Upper lobe of right lung (tissue), 1 donor: ENCODE measurements at places on chromosomes 3 and 15. TPM values are rescaled to one million over a fixed set of nuclear protein-coding genes. Genes with fewer than 3 reads are reported as not detected.

DNA sequence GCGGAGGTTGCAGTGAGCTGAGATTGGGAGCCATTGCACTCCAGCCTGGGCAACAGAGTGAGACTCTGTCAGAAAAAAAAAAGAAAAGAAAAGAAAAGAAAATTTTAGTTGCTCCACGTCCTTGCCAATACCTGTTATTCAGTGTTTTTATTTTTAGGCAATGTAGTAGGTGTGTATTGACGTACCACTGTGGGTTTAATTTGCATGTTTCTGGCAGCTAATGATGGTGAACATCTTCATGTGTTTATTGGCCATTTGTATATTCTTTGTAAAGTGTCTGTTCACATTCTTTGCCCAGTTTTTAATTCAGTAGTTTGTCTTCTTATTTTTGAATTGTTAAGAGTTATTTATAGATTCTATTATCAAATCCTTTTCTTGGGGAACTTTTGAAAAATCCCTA lies 38.1 kb upstream of the GCSAM start:
- H3K4me3 ChIP-seq: no peak overlapping the region
- no peaks in the 10 kb centered on the region for H3K4me1 ChIP-seq
- H3K27ac ChIP-seq: no peak overlapping the region
- no peaks in the 10 kb centered on the region for H3K27me3 ChIP-seq
- H3K36me3 ChIP-seq: no peaks in the 10 kb centered on the region

DNA sequence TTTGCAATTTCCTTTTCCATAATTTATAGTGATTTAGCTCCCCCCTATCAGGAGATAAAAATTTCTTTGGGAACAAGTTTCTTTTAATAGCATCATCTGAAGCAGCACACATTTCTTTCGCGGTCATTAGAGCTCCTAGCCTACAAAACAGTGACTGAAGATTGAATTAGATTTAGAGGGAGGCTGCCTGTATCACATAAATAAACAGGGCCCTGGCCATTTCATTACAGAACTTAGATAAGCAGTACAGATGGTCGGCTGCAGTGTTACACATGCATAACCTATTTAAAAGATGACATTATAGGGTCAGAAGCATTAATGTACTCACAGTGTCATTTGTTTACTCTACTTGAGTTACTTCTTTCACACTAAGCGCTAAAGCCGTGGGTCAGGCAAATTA lies 81.4 kb upstream of the SLC25A26 start:
- no peaks in the 10 kb centered on the region for H3K27me3 ChIP-seq
- H3K4me3 ChIP-seq: no peak overlapping the region
- no peak for DNase-seq
- H3K36me3 ChIP-seq: no peaks in the 10 kb centered on the region

DNA sequence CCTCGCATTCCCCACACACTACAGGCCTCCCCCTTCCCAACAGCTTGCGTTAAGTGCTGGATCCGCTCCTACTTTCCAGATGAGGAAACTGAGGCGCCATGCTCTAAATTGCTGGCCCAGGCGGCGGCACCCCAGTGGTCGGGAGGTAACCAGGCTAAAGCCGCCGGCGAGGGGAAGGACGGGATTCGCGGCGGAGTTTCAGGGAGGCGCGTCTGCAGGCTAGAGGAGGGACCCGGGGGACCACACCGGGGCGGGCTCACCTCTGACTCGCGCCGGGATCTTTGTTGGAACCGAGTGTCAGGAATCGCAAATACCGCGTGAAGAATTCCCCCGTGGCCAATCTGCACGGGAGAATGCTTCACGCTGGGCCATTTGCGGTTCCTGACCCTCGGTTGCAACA lies 24.6 kb upstream of the PTPN23 start:
- H3K4me1 ChIP-seq: no peaks in the 10 kb centered on the region
- peak; percentile 60 for DNase-seq
- H3K27me3 ChIP-seq: no peaks in the 10 kb centered on the region
- H3K27ac ChIP-seq: no peak overlapping the region
- no peaks in the 10 kb centered on the region for H3K36me3 ChIP-seq

- H3K27ac ChIP-seq: peak overlapping the region; percentile 11
- no peaks in the 10 kb centered on the region for H3K36me3 ChIP-seq
- H3K4me3 ChIP-seq: no peak overlapping the region
- no peaks in the 10 kb centered on the region for H3K4me1 ChIP-seq
Observed at GRCh38 chr3:9994086-9994844, 7.6 kb upstream of the EMC3 start.

The CPN2 gene
- total RNA-seq: not detected

DNA sequence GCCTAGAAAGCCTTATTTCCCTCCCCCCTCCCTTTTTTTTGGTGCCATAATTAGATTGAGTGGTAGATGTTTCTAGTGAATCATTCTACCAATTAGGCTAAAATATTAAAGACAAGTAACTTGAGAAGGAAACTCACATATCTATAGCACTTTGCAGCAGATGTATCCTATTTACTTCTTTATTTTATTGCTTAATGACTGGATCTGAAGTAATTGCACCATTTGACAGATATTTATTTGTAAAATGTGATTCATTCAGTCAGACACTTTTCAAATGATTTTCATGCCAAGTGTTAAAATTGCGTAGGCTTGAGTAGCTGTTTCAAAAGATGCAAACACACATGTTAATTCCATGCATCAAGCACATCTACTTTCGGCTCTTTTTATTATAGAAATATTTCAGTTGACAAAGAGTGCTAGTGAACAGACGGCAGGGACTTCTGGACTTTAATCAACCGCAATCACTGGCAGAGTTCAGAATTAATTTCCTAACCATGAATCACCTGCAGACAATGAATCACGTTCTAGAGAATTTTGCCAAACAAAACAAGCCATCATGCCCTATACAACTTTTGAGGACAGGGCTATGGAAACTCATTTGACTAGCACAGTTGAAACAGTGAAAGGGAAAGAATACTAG lies 636.8 kb downstream of the MECOM start:
- no peaks in the 10 kb centered on the region for H3K27me3 ChIP-seq
- no peak overlapping the region for H3K4me3 ChIP-seq
- H3K4me1 ChIP-seq: no peaks in the 10 kb centered on the region
- H3K27ac ChIP-seq: no peak overlapping the region
- no peaks in the 10 kb centered on the region for H3K36me3 ChIP-seq
- no peak for DNase-seq

- no peaks in the 10 kb centered on the region for H3K36me3 ChIP-seq
- no peak overlapping the region for H3K4me3 ChIP-seq
- DNase-seq: no peak
- no peak overlapping the region for H3K27ac ChIP-seq
- H3K4me1 ChIP-seq: no peaks in the 10 kb centered on the region
- no peaks in the 10 kb centered on the region for H3K27me3 ChIP-seq
Observed at GRCh38 chr15:36254426-36254825, 325.0 kb upstream of the CDIN1 start.

The CDHR4 gene
- not detected for total RNA-seq

GRCh38 chr3:43363621-43364266 lies 77.4 kb downstream of the SNRK start:
- H3K4me3 ChIP-seq: no peak overlapping the region
- no peaks in the 10 kb centered on the region for H3K36me3 ChIP-seq
- H3K27ac ChIP-seq: no peak overlapping the region
- no peak for DNase-seq
- no peaks in the 10 kb centered on the region for H3K27me3 ChIP-seq

GRCh38 chr15:39685999-39686613 lies 96.5 kb downstream of the FSIP1 start:
- H3K4me1 ChIP-seq: no peaks in the 10 kb centered on the region
- DNase-seq: no peak
- no peak overlapping the region for H3K4me3 ChIP-seq

The POLG gene
- total RNA-seq: 56.6 TPM

The XCR1 gene
- 0.26 TPM for total RNA-seq

The AGBL1 gene
- total RNA-seq: 6.5 TPM

The MASP1 gene
- total RNA-seq: 5.9 TPM

DNA sequence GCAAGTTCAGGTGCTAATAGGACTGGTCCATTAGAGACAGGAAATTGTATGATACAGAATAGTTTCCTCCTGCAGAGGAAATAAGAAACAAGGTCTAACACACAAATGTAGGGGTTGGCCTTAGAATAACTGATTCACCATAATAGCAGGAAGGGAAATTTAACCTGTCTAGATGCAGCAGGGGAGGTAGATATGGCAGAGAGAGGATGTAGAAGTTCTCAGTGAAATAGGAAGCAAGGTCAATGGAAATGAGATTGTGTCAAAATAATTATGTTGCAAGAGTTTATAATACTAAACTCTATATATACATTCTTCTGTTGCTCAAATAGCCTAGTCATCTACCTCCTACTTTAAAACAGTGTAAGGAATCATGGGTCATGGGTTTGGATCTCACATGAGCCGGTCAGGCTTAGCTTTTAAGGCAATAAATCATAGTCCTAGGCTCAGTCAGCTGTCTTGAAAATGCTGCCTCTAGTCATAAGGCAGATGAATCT lies 17.0 kb downstream of the BCL2A1 start:
- peak overlapping the region; percentile 48 for H3K27ac ChIP-seq
- DNase-seq: no peak
- no peaks in the 10 kb centered on the region for H3K27me3 ChIP-seq
- no peaks in the 10 kb centered on the region for H3K36me3 ChIP-seq
- peaks cover 12% of the 10 kb centered on the region for H3K4me1 ChIP-seq

DNA sequence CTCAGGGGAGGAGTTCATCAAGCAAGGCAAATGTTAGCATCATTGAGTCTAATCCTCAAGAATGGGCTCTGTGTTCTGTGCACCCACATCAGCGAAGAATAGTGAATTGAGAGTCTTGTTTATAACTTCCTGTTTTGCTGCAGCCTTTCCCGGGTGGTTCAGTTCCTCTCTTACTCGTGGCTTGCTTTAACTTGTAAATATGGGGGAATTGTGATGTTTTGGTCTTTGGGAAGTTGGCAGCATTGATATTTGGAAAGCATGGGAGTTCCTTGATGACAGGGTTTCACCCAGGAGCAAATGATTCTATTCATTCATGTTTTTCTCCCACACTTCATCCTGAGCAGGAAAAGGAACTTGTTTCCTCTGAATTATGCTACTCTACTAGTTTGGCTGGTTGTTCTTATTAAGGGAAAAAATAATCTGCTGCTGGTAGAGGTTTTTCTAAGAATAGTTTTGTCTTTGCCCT lies 40.4 kb downstream of the GPD1L start:
- no peak overlapping the region for H3K4me3 ChIP-seq
- no peak overlapping the region for H3K27ac ChIP-seq
- H3K4me1 ChIP-seq: no peaks in the 10 kb centered on the region
- no peak for DNase-seq

GRCh38 chr15:86644339-86644738 lies 564.7 kb downstream of the AGBL1 start:
- H3K27me3 ChIP-seq: no peaks in the 10 kb centered on the region
- DNase-seq: no peak
- no peak overlapping the region for H3K27ac ChIP-seq

The CPB1 gene
- 6.9 TPM for total RNA-seq

The SERPINI2 gene
- total RNA-seq: not detected

DNA sequence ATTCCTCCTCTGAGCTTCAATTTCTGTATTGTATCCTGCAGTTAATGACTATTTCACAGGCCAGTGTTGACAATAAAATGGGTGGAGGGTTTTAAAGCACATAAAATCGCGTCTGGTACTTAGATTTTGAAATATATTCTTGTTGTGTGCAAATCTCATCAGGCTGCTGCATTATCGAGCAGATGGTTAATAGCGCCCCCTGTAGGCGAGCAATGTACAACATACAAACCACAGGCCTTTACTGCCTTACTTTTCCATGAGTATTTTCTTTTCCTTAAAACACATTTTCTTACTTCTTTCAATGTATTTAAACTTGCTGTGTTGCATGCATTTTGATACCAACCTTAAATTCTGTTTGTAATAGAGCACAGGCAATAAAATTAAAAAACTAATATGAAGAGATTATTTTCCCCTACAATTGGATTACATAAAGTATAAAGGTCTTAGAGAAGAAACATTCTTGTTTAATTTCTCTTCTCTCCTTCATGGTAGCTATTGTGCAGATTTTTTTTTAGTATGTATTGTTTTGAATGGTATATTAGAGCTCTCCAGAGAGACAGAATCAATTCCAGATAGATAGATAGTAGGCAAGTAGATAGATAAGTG lies 608.4 kb downstream of the CADM2 start:
- no peaks in the 10 kb centered on the region for H3K4me1 ChIP-seq
- H3K36me3 ChIP-seq: no peaks in the 10 kb centered on the region
- H3K4me3 ChIP-seq: no peak overlapping the region
- no peaks in the 10 kb centered on the region for H3K27me3 ChIP-seq
- DNase-seq: no peak
- no peak overlapping the region for H3K27ac ChIP-seq

The STRIT1 gene
- not detected for total RNA-seq

DNA sequence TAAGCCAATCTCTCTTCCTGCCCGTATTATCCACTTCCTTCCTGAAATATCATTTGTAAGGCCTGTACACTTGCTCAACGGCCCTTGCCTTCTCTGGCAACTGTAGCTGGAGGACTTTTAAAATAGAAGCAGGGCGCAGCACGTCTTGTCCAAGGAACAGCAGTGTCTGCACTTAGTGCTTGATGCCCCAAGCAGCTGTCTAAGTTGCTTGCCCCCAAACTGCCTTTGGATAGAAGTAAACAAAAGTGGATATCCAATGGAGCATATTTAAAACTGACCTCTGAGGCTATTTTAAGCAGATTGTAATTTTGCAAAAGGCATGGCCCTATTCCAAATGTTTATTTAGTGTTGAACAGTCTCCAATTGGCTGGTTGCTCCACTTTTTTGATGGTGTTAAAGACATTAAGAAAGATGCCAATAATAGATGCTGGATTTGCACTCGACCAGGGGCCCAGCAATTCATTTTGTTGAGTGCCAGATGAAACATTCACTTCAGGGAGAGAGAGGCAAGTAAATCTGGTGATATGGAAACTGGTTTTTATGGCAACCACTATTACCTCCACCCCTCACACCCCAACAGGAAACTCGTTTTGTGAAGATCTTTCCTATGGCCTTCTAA lies 526.8 kb upstream of the TBL1XR1 start:
- peak overlapping the region; percentile 71 for H3K27ac ChIP-seq
- H3K4me1 ChIP-seq: peaks cover 50% of the 10 kb centered on the region
- H3K36me3 ChIP-seq: no peaks in the 10 kb centered on the region
- H3K27me3 ChIP-seq: no peaks in the 10 kb centered on the region

- no peak overlapping the region for H3K4me3 ChIP-seq
- H3K27me3 ChIP-seq: peaks cover 14% of the 10 kb centered on the region
- DNase-seq: no peak
- H3K4me1 ChIP-seq: no peaks in the 10 kb centered on the region
Observed at GRCh38 chr3:44055951-44056350, 185.7 kb upstream of the TOPAZ1 start.

GRCh38 chr3:54215521-54215920 lies 93.2 kb downstream of the CACNA2D3 start:
- H3K27ac ChIP-seq: no peak overlapping the region
- no peaks in the 10 kb centered on the region for H3K36me3 ChIP-seq
- H3K27me3 ChIP-seq: no peaks in the 10 kb centered on the region
- H3K4me1 ChIP-seq: no peaks in the 10 kb centered on the region
